Ascending aorta (tissue), 2 donors: ENCODE measurements at places on chromosomes 3 and 15.

- DNase-seq, result no peak
Measured at GRCh38 chr15:38373016-38373415, 80.9 kb upstream of the FAM98B start.

DNA sequence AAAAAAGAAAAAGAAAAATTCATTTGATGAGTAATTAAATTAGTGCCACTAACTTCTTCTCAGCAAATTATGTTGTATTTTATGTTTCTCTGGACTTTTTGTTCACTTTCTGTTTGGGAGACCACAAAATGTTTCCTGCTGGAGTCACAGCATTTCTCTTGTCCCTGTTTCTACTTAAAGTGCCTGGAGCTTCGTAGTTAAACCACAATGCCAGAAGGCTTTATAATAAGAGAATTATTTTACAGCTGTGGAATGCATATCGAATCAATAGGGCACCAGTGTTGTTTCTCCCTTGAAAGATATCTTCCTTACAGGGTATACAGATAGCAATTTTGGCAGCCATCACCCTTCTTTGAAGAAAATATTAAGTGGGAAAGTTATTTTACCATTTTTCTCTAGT is 3.2 kb downstream of the DTWD1 start:
- DNase-seq, result no peak

DNA sequence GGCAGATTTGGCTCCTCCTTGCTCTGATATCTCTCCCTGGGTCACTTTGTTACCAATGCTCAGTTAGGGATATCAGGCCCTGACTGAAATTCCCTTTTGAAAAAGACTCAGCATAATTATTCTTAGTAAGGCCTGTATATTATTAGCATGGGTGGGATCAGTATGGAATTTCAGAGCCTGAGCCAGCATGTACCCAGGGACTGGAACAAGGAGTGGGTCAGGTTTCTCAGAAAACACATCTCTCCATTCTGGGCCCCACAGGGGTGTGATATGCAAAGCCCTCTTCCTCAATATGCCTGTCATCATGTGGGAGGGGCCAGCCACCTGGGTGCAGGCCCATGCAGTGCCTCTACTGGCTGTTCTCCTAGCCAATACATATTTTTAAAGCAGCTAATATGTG is 423.2 kb downstream of the EPHB1 start:
- DNase-seq, result no peak

DNA sequence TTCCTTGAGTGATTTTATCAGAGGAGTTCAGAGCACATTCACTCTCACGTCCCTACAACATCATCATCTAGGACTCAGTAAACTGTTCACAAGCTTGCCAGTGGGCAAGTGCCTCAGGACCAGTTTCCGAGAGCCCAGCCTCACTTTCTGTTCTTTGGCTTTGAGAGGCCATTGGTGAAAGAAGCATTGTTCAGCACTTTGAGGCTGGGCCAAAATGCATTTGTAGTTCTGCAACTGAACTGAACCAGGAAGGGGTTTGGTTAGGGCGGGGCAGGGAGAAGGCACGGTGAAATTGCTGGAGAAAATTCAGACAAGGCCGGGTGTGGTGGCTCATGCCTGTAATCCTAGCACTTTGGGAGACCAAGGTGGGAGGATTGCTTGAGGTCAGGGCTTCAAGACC is 222.1 kb upstream of the CHRM5 start:
- DNase-seq, result no peak

DNA sequence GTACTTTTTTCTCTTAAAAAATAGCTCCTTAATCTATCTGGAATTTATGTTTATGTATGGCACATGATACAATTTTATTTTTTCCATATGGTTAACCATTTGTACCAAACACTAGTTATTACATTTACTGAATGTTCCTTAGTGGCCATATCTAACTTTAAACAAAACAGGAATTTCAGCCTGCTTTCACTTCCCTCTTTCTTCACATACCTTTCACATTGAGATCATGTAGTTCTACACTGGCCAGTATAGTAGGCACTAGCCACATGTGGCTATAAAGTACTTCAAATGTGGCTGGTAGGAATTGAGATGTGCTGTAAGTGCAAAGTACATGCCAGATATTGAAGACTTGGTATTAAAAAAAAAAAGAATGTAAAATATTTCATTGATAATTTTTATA is 4.7 kb upstream of the RYK start:
- no peak for DNase-seq

GRCh38 chr3:55445551-55445950 is 41.6 kb downstream of the WNT5A start:
- no peak for DNase-seq

DNA sequence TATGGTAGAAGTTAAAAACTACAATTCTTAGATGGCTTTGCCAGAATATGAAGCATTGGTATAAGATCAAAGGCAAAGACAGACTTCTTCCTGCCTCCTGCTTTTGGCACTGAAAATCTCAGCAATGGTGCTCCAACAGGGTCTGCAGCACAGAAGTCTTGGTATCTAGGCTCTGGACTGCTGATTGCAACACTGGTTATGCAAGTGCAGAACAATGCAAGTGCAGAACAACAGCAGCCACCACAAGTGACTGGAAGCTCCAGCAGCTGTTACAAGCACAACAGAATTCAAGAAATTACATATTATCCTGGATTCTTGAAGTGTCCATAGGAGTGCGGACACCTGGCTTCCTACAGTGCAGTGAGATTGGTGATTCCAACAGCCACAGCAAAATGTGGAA is 33.7 kb downstream of the ZBTB20 start:
- no peak for DNase-seq

DNA sequence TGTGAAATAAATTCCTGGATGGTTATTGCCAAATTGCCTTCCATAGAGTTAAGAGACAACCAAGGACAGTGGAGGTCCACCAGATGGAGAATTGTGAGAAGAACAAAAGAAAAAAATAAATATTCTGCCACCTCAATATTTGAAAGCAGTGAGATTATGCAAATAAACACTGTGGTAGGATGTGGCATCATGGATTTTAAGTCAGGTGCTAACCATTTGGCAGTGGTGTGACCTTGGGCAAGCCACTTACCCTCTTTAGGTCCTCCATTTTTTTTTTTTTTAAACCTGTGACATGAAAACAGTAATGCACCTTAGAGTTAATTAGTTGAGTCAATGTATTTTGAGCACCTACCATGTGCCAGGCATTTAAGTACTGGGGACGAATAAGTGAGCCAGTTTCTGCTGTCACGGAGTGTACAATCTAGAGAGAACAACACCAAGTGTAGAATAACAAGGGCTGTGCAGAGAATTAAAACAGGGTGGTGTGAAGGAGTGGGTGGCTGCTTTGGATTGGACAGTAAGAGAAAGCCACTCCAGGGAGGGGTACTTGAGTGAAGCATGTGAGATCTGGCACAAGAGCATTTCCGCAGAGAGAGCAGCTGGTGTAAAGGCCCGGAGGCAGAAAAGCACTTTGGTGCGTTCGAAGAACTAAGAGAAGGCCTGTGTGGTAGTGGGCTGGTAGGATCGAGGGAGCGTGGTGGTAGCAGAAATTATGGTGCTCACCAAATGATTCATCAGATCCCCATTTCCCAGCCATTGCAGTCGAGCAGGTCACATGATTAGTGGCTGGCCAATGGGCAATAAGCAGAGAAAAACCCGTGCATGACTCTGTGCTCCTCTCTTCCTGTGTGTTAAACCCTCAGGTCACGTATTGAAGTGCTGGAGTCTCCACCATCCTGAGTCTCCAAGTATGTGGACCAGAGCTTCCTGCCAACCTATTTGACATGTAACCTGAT is 39.2 kb downstream of the CCK start:
- no peak for DNase-seq

DNA sequence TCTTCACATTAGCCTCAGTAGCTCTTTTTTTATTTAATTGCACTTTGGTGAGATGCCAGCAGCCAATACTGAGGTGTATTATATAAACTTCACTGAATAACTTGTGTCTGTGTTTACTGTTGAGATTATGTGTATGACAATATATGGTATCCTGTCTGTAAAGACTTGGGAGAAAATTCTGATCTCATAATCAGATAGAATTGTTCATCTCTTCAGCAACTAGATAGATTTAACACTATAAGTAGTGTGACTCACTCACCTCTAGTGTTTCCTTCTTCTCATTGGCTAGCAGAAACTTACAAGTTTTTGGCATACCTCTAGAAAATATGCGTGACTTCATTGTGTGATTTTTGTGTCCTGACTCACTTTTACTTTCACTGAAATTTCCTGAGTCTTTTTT is 67.6 kb upstream of the TGFBR2 start:
- DNase-seq, result no peak

DNA sequence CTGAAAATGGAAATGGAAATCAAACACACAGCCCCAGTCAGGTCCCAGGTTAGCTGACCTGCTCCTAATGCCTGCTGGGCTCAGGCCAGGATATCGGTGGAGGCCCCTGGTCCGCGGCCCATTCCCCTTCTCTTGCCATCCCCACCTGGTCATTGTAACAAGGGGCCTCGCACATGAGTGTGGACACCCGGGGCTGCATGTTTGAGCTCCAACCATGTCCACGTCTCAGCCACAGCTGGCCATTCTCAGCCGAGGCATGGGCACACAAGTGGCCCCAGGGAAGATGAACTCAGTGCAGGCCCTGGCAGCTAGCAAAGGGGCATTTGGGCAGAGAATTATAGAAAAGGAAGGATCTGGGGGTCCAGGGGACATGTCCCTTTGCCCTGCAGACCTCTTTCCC is 41.7 kb downstream of the FAM174B start:
- DNase-seq, result peak; percentile 57

GRCh38 chr3:161268601-161269000 is 47.5 kb downstream of the NMD3 start:
- no peak for DNase-seq

GRCh38 chr3:54165865-54166264 is 43.5 kb downstream of the CACNA2D3 start:
- no peak for DNase-seq

DNA sequence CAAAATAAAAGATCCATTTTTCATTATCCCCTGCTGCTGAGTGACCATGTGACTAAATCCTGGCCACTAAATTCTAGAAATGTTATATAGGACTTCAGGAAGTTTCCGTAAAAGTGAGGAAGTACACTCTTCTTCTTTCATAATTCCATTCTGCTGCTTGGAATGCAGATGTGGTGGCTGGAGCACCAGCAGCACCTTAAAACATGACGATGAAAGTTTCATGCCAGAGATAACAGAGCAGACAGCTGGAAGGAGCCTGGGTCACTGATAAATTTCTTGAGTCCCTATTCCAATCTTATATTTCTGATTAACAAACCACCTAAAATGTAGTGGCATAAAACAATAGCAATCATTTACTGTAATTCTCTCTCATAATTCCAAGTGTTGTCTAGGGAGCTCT is 238.7 kb downstream of the TBL1XR1 start:
- DNase-seq, result no peak

- DNase-seq, result no peak
Measured at GRCh38 chr3:60536420-60536819, 714.8 kb downstream of the FHIT start.

GRCh38 chr3:195102609-195103467 is 168.1 kb downstream of the XXYLT1 start:
- DNase-seq, result no peak

DNA sequence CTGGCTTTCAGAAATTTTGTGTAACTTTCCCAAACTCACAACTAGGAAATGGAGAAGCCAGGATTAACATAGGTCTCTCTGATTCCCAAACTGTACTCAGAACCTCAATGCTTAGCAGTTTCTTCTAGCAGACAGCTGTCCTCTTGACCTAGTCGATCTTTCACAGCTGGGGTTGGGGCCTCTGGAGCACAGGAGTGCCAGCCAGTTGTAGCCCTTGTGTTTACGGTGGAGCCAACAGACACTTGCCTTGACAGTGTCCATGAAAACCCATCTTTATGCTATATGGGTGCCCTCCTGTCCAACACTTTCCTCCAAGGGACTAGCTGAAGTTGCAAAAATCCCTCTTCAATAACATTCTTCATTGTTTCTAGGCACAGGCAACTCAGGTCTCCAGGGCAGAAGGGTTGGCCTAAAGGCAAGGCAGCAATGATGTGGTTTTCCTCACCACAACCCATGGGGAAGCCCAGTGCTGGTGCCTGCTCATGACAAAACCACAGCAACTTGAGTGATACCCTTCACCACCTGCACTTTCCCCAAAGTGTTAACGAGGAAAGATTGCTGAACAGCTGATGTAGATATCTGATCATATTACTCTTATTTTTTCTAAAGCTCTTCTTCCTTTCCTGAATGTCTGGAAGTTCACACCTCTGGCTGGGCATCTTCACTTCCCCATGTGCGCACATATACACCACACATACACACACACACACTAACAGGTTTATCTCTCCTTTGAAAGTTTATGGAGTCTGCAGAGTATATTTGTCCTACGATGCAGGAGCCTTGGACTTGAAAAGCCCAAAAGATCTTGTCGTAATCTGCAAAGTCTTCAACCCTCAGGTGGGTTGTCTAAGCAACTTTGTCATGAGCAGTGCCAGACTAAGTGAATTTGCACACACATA is 11.0 kb upstream of the KNG1 start:
- DNase-seq, result no peak

GRCh38 chr3:66598168-66598567 is 97.3 kb upstream of the LRIG1 start:
- DNase-seq, result no peak

- no peak for DNase-seq
Measured at GRCh38 chr3:82004266-82004665, 242.8 kb upstream of the GBE1 start.

DNA sequence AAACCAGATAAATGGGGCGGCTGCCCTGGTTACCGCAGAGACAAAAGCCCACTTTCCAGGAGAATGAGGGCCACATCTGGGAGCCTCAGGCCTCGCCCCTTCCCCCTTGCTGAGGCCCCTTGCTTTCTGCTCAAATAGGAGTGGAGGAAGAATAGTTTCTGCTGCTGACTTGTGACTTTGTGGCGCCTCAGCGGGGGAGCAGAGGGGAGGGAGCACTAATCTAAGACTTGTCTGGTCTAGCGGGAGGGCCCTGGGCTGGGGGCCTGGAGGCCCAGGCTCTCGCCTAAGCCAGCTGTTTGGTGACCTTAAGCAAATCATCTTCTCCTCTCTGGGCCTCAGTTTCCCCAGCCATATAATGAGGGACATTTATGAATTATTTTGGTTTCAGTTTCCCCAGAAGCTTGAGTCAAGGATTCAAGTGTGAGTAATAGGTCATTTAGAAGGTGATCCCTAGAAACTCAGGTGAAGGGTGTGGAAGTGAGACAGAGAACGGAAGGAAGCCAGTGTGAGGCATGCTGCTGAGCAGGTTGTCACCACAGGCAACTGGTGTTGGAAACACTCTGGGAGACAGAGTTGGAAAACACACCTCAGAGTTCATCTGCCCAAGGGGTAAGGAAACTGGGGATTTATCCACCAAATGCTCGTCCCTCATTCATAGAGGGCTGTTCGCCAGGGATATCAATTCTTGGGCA is 25.9 kb upstream of the SMAD3 start:
- DNase-seq, result no peak

DNA sequence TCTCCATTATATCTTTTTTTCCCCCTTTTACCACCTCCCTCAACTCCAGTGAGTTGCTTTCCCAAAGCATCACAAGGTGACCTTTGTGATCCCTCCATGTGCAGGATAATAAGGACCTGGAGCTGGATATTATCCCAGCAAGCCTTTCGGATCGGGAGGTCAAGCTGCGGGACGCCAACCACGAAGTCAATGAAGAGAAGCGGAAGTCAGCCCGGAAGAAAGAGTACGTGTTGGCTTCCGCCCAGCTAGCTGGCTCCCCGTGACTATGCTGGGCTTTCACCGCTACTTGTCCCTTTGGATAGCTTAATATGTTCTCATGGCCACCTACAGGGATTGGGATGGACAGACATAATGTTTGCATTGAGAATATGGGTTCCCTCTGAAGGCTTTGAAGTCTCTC is 273.7 kb upstream of the UMPS start:
- no peak for DNase-seq
